Lung (tissue), 17 donors: ENCODE measurements at places on chromosomes 4 and X. TPM values are rescaled to one million over a fixed set of nuclear protein-coding genes. Genes with fewer than 3 reads are reported as not detected.

DNA sequence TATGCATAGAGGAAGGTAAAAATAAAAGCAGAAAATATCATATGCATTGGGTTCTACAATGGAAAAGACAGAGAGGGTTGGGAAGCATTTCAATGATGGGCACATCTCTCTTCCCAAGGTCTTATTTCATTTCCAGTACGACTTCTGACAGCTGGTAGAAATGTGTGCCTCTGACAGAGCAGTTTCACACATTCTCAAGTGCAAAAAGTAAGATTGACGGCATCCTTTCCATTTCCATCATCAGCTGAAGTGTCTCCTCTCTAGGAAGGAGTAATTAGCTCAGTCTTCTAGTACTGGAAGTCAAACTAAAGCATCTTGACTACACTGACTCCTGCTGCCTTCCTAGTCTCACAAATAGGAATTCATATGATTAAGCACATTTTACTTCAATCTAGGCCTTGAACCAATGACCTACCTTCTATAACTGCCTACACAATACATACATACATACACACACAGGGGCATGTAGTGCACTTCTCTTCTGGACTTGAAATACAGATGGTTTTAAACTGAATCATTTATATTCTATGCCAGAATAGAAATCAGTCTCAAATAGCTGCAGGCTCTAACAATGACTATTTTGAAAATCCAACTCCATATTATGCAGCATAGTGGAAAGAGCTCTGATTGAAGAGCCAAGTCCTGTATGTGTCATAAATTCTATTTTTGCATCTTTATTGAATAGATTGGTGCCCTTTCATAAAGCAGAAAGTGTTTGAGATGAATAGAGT, 473.4 kb downstream of the INPP4B start:
- no peak for DNase-seq

- no peak for DNase-seq
Observed at GRCh38 chr4:40484346-40485090, 145.1 kb downstream of the RBM47 start.

GRCh38 chr4:44553180-44553579, 98.2 kb downstream of the YIPF7 start:
- DNase-seq = no peak

DNA sequence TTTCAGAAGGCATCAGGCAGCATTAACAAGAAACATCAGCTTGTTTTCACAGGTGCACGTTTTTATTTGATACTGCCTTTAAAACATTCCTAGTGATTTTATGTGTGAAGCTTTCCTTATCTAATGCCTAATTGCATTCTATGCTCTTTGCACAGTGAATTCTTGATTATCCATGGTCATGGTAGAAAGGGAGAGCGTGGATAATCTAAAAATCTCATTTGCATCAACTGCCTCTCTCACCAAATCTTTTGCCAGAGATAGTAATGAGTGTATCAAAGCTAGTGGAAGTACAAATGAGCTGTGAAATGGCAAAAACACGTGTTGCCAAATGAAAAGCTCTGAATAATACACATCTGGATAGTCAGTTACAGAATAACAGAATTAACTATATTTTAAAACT, 170.5 kb downstream of the NAA11 start:
- DNase-seq = no peak

DNA sequence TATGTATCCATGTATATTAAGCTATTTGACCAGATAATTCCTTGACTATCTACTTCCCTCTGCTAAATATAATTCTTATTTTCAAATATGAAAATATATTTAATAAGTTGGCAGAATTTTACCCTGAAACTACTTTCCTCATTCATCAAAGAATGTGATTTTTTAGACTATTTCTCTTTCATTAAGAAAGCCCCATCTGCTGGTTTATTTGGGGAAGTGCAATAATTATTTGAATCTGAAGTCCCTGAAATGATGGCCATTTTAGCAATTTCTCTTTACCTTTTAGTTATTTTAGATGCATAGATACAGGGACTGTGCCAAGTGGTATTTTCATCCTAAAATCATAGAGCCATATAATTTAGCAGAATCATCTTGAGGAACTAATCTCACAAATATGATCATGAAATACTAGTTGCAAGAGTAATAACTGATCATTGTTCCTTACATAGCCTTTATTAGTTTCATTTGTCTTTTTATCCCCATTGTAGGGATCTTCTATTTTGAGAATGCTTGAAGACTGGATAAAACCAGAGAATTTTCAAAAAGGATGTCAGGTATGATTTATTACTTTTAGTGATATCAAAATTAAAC, 39.0 kb downstream of the ENPEP start:
- DNase-seq = no peak

- DNase-seq = peak; percentile 61
Observed at GRCh38 chrX:17299206-17299605, 75.8 kb upstream of the NHS start.

- DNase-seq = no peak
Observed at GRCh38 chr4:90883519-90883918, 756.3 kb downstream of the CCSER1 start.

DNA sequence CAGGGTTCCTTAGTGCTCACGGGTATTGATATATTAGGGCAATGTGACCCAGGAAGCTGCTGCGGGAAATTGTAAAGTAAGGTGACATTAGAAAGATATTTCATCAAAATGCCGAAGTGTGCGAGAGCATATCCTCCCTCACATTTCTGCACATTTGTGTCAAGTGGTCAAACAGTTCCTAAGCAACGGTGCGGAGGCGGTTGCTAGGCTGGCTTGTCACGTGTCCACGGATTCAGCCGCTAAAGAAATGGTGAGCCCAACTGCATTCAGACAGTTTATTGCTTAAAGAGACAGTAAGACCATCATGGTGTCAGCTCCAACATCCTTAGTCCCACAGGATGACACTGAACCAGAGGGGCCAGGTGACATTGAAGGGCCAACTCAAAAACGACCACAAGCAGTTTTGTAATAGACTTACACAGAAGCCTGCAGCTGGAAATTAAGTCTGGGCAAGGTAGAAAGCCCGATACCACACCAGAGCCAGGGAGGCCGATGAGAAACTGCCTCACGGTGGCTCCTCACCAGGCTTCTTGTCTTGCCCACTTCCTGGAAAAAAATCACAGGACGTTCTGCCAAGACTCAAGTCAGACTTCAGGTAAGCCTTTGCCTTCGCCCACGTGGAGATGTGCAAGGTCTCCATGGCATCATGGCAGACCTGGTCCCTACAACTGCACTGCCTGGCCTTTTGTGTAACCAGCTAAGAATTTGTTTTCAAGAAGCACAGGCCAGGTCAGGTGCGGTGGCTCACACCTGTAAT, 50.4 kb downstream of the USP11 start:
- peak; percentile 62 for DNase-seq

GRCh38 chr4:10587697-10588096, 96.9 kb downstream of the CLNK start:
- no peak for DNase-seq

DNA sequence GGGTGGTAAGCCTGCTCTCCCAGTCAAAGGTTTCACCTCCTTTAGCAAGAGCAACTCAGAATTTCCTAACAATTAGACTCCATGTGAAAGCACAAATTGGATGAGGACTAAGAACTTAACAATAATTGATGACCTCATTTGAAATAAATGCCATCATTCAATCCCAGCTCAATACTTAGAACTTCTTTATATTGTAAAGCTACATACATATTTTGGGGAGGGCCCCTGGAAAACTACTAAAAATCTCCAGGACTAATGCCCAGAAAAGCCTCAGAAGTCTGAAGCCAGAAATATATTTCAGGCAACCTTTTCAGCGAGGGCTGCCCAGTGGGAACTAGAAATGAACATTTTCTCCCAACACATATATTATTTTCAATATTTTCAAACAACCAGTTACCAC, 38.1 kb downstream of the AMOT start:
- DNase-seq = no peak

- no peak for DNase-seq
Observed at GRCh38 chr4:173767650-173768049, 237.6 kb upstream of the HAND2 start.

- peak; percentile 50 for DNase-seq
Observed at GRCh38 chrX:40278340-40279090, 180.8 kb upstream of the BCOR start.

DNA sequence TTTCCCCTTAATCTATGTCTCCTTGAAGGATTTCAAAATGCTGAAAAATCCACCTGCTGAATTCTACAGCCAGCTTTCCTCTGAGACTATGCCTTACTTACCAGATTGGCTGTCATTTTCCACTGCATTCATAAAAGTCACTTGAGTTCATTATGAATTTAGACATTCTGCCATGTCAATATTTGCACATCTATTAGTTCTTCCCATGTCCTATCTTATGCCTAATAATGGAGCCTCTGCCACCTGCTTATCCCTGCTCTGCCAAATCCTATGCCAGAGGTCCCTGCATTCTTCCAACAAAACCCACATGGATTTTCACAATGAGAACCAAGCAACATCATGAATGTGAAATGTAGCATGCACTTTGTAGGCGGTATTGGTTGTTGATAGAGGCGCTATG, 42.6 kb downstream of the GASK1B start:
- no peak for DNase-seq

DNA sequence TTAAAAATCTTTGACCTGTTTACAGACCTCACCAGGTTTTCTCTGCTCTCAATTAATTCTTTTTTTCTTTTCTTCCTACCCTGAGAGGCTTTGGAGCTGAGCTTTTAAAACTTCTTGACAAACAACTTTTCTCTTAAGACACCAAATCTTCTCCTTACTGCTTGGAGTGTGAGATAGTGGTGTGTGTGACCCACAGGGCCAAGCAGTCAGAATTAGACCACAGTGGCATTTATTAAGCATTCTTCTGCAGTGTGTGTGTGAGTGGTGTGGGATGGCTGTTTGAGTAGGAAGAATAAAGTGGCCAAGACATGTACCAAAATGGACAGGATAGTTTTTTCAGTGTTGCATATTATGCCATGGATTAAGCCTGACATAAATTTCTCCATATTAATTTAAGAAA, 665.1 kb downstream of the RAPGEF2 start:
- no peak for DNase-seq

DNA sequence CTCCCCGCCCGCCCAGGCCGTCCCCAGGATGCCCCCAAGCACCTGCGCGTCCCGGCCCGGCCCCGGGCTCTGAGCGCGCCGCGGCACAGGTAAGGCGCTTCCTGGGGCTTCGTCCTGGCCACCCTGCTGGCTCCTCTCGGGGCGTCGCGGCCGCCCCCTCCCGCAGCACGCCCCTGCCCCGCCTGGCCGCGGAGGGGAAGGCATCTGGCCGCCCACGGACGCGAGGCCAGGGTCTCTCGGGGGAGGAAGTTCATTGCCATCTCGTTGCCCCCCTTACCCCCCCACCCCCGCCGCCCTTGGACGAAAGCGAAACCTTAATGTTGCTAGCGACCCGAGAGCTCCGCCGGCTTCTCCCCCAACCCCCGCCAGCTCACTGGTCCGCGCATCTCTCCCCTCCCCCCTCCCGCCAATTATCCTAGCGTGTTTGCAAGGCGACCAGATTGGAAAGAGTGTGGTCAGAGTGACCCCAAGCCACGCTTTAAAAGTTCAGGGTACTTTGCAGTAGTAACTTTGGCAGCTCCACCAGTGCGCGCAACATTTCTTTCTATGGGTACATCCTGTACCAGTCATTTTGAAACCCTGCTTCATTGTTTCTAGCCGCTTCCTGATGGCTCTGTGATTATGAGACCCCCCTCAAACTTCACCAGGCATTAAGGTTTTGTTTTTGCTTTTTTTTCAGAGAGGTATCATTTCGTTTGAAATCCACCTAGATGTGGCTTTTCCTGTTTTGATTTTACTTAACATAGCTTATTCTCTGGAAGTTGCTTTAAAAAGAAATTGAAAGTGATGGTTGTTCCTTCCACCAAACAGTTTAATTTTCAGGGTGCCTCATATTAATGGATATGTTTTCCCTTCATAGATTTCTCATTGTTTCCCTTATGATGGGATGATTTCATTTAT, 626 bp downstream of the TBC1D1 start:
- DNase-seq = peak; percentile 40

Gene C4orf51
- total RNA-seq = not detected

Gene WNK3
- total RNA-seq = 1.4 TPM
